ENCODE measurements at places on chromosomes 1 and 21.
A peak's percentile ranks its signal among the peaks of the same experiment; 100 is the strongest.

DNA sequence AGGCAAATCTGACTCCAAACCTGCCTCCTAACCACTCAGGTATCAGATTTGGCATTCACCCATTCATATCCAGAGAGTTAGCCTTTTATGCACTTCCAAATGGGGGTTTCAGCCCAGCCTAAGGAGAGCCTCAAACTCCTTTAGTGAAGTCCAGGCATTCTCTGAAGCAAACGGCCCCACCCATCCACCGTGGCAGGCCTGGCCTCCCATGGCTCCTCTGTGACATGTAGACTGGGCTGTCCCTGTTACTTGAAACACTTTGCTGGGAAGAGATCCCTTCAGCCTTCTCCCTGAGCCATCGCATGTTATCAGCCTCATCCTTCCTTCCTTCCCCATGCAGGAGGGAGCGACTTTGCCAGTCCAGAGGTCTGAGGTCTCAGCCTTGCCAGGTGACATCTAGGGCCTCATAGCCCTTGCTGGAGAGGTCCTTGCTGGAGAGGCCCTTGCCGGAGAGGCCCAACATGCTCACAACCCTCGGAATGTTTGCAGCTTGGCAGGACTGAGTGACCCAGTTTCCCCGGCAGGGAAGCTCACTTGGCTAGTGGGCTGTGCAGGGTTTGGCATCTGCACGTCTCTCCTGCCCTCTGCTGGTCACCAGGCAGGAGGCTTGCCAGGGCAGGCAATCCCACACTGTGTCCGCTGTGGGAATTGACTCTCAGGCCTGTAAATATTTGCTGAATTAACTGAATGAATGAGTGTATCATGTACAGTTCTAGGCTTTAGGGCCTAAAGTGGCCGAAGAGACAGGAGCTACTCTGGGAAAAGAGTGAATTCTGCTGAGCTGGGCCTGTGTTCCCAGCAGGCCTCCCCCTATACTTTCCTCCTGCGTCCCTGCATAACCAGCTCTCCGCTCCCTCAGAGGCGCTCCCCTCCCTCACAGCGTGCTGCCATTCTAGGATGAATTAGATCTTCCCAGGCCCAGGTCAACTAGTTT, 26.7 kb upstream of the RBM15 start:
- peak; percentile 49 for DNase-seq

GRCh38 chr1:109294481-109294880, 11.5 kb upstream of the PSRC1 start:
- DNase-seq, result no peak

DNA sequence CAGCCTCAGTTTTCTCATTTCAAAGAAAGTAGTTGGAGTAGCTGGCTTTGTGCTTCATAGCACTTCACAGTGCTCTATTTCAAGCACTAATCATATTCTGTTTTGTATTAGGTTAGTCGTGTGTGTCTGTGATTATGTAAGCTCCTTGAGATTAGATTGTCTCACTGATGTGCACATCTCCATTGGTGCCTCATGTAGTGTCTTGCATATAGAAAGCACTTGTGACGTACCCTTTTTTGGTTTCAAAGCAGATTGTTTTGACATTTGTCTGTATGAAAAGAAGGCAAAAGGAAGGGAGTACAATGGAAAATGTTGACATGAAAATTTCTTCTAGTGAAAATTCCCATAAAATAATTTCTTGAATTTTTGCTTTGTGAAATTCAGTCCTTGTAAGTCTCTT, 13.9 kb downstream of the BTBD8 start:
- DNase-seq, result no peak

- DNase-seq, result no peak
Measured at GRCh38 chr1:150118716-150119115, 31.0 kb upstream of the PLEKHO1 start.

Data from CD8-positive, alpha-beta T cell (primary cell).